ENCODE measurements at places on chromosomes 13 and 19. TPM values are rescaled to one million over a fixed set of nuclear protein-coding genes. Genes with fewer than 3 reads are reported as not detected.

DNA sequence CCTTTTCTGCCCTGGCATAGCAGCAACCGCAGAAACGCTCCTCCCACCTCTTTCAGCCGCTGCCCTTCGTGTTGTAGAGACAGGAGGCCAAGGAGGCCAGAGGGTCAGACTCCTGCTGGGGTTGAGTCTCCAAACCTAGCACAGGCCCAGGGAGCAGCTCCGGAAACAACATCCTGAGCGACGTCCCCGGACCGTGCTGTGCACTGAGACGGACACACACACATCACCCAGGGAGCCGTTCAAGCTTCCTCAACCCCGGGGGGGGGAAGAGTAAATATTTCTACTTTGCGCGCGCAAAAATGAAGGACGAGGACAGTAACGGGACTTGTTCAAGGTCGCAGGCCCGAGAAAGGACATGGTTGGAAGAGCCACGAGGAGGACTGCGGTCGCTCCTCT, 657 bp downstream of the ZNF550 start:
- peaks cover 25% of the 10 kb centered on the region for H3K4me1 ChIP-seq
- peak overlapping the region; percentile 94 for H3K27ac ChIP-seq
- DNase-seq, result peak; percentile 44

DNA sequence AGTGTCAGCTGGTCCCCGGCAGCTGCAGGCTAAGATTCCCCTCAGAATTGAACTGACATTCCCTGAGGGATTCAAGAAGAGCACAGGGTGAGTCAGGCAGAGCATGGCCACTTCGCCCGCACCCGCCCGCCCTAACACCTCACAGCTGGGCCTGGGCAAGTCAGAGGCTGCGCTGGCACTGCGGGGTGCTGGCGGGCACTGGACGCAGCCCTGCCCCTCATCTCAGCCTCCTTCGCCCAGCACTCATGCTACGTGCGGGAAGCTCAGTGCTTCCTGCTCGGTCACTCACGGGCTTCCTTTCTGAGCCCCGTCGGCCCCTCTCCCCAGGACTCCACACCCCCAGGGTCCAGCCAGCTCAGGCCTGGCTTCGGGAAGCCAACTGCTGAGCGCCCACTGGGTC, 56.9 kb downstream of the MLLT1 start:
- no peak overlapping the region for H3K27ac ChIP-seq
- no peaks in the 10 kb centered on the region for H3K27me3 ChIP-seq
- peaks cover 2% of the 10 kb centered on the region for H3K36me3 ChIP-seq
- H3K4me1 ChIP-seq, result no peaks in the 10 kb centered on the region

DNA sequence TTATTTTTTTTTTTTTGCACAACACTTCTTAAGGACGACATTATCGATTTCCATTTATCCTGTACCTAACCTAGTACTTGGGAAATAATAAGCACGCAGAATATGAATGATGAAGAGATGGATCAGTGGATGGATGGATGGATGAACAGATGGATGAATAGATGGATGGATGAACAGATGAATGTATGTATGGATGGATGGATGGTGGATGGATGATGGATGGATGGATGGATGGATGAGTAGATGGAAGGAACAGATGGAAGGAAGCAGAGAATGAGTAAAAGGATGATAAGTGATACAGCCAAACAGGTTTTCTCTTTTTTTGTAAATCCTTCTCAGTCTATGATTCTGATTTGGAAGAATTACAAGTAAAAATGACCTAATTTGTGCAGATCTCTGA, 166.9 kb downstream of the COL4A1 start:
- no peak overlapping the region for H3K27ac ChIP-seq
- no peak overlapping the region for H3K4me3 ChIP-seq
- H3K4me1 ChIP-seq, result peaks cover 12% of the 10 kb centered on the region
- H3K27me3 ChIP-seq, result peaks cover 46% of the 10 kb centered on the region

DNA sequence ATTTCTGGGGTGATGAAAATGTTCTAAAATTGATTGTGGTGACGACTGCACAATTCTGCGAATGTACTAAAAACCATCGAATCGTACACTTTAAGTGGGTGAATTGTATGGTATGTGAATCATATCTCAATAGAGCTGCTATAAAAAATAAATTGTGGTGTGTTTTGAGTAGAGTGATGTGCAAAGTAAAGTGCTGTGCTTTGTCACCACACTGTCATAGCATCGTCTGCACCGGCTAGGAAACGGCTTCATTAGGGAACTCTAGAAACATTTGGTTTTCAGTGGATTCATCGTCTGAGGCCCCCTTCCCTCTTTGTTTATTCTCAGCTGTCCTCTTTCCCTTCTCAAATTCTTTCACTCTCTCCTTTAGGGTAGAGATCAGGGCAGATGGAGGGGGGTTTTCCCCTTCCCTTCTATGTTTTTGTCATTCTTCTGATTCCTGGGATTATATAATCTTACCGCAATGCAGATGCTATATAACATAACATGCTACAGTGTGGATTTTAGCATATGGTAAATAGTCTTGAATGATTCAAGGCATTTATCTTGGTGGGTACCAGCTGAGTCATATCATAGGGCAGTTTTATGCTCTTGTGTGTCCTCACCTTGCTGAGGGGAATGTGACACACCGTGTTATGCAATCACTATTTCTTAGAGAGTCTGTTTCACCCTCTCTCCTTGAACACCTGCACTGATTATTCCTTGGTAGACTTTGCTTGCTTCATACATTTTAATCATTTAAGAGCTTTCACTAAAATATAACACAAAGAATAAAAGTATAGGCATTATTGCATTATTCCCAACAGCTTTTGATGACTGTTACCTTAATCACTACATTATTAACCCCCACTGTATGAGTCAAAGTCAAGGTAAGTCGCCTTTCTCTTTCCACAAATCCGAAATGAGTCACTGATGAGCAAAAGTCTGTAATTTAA, 239.4 kb downstream of the DCLK1 start:
- H3K36me3 ChIP-seq, result no peaks in the 10 kb centered on the region
- no peak for DNase-seq
- no peaks in the 10 kb centered on the region for H3K27me3 ChIP-seq
- H3K4me3 ChIP-seq, result no peak overlapping the region

DNA sequence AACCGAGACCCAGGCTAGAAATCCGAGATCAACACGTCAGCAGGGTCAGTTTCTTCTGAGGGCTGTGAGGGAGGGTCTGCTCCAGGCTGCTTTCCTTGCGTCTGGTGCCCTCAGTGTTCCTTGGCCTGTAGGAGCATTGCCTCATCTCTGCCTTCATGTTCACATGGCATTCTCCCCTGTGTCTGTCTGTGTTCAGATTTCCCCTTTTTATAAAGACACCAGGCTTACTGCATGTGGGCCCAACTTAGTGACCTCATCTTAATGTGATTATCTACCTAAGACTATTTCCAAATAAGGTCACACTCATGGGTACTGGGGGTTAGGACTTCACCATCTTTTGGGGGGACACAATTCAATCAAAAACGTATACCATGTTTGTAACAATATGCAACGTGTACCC, 57.2 kb upstream of the C1QTNF9 start:
- DNase-seq, result no peak
- H3K27me3 ChIP-seq, result no peaks in the 10 kb centered on the region
- H3K4me3 ChIP-seq, result peak overlapping the region; percentile 91

- peak overlapping the region; percentile 91 for H3K27ac ChIP-seq
- H3K27me3 ChIP-seq, result no peaks in the 10 kb centered on the region
- H3K36me3 ChIP-seq, result peaks cover 10% of the 10 kb centered on the region
- peak; percentile 97 for DNase-seq
- H3K4me3 ChIP-seq, result peak overlapping the region; percentile 75
These were observed 3.4 kb downstream of the TPGS1 start for GRCh38 chr19:510606-511100.

- no peak for DNase-seq
- H3K36me3 ChIP-seq, result no peaks in the 10 kb centered on the region
- no peak overlapping the region for H3K27ac ChIP-seq
- no peak overlapping the region for H3K4me3 ChIP-seq
These were observed 960.0 kb upstream of the PCDH20 start for GRCh38 chr13:62375653-62376052.

DNA sequence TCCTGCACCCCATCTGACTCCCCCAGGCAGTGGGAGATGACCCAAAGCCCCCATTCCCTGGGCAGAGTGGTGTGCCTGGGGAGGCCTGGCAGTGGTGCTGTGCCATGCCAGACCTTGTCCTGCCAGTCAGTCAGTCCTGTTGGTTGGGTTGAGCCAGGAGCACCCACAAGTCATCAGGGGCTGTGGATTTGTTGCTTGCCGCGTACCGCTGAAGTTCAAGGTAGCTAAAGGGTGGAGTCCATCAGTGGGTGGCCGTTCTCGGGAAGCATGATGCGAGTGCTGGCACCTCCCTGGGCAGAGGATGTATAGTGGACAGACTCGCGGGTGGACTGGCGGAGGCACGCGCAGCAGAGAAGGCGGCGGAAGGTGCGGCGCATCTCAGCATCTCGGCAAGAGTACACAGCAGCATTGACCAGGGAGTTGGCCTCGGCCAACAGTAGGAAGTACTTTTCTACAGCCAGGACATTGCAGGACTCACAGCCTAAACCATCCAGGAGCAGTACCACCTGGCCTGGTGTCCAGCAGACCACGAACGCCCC, 3.9 kb downstream of the LPAR2 start:
- no peaks in the 10 kb centered on the region for H3K27me3 ChIP-seq
- peak overlapping the region; percentile 38 for H3K27ac ChIP-seq
- DNase-seq, result no peak
- H3K4me1 ChIP-seq, result peaks cover 31% of the 10 kb centered on the region

- H3K4me1 ChIP-seq, result no peaks in the 10 kb centered on the region
- peaks cover 2% of the 10 kb centered on the region for H3K27me3 ChIP-seq
- H3K36me3 ChIP-seq, result no peaks in the 10 kb centered on the region
- H3K4me3 ChIP-seq, result no peak overlapping the region
- no peak overlapping the region for H3K27ac ChIP-seq
- DNase-seq, result no peak
These were observed 118.3 kb downstream of the LHFPL6 start for GRCh38 chr13:39484506-39485313.

DNA sequence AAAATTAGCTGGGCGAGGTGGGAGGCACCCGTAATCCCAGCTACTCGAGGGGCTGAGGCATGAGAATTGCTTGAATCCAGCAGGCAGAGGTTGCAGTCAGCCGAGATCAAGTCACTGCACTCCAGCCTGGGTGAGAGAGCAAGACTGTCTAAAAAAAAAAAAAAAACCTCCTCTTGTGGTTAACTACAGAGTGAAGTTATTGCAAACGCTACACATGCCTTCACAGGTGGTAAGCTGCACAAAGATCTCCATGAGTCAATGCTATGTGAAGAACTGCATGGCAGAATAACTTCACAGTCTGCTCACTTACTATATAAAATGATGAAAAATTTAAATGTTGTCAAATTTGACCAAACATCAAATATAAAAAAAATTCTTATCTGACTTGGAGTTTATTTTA, 436.8 kb downstream of the FGF14 start:
- no peak for DNase-seq
- H3K4me3 ChIP-seq, result no peak overlapping the region
- no peaks in the 10 kb centered on the region for H3K4me1 ChIP-seq
- H3K27ac ChIP-seq, result no peak overlapping the region
- H3K27me3 ChIP-seq, result no peaks in the 10 kb centered on the region
- H3K36me3 ChIP-seq, result no peaks in the 10 kb centered on the region

DNA sequence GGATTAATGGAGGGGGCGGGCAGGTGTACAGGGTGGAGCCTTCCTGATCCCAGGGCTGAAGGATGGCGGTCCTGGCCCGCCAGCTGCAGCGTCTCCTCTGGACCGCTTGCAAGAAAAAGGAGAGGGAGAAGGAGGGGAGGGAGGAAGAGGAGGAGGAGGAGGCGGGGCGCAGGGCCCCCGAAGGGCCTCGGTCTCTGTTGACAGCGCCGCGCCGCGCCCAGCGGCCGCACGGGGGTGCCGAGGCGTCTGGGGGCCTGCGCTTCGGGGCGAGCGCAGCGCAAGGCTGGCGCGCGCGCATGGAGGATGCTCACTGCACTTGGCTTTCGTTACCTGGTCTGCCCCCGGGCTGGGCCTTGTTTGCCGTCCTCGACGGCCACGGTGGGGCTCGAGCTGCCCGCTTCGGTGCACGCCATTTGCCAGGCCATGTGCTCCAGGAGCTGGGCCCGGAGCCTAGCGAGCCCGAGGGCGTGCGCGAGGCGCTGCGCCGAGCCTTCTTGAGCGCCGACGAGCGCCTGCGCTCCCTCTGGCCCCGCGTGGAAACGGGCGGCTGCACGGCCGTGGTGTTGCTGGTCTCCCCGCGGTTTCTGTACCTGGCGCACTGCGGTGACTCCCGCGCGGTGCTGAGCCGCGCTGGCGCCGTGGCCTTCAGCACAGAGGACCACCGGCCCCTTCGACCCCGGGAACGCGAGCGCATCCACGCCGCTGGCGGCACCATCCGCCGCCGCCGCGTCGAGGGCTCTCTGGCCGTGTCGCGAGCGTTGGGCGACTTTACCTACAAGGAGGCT, at the start of gene PPM1N:
Gene PPM1N (plus strand): TSS at position 33 of the 785 bp plus-strand sequence. CDS start 30 bp downstream, at position 63.
- peak; percentile 85 for DNase-seq
- peak within 1 kb of the TSS; percentile 89 for H3K4me3 ChIP-seq
- H3K27ac ChIP-seq, result peak within 1 kb of the TSS; percentile 74
- peaks cover 31% of the 10 kb centered on the region for H3K4me1 ChIP-seq
- H3K36me3 ChIP-seq, result peaks cover 6% of the 10 kb centered on the region

GRCh38 chr13:58935689-58936088, 1228.0 kb downstream of the DIAPH3 start:
- H3K4me3 ChIP-seq, result no peak overlapping the region
- H3K36me3 ChIP-seq, result no peaks in the 10 kb centered on the region
- no peaks in the 10 kb centered on the region for H3K4me1 ChIP-seq
- no peak overlapping the region for H3K27ac ChIP-seq

DNA sequence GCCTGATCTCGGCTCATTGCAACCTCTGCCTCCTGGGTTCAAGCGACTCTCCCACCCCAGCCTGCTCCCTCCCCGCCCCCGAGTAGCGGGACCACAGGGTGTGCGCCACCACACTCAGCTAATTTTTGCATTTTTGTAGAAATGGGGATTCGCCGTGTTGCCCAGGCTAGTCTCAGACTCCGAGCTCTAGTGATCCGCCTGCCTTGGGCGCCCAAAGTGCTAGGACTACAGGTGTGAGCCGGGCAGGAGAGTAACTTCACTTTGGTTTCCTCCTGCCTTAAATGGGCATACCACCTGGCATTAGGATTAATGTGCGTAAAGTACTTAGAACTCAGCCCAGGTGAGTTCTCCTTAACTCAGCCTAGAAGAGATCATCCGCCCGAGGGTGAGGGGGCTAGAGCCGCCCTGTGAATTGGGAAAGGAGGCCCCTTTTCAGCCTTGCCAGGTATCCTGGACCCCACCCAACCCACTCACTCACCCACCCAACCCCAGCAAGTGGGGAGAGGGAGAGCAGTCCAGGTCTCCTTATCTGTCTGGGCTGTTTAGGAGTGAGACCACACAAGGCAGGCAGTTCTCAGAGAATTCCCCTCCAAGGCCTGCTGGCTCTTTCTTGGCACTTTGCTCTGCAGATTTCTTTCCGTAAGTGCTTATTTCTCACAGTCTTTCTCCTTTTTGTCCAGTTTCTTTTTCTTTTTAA, 1.2 kb upstream of the ZFP36 start:
- no peaks in the 10 kb centered on the region for H3K27me3 ChIP-seq
- no peak overlapping the region for H3K27ac ChIP-seq
- peaks cover 42% of the 10 kb centered on the region for H3K4me1 ChIP-seq
- peak overlapping the region; percentile 25 for H3K4me3 ChIP-seq
- DNase-seq, result no peak

GRCh38 chr19:2729943-2730818, 9.0 kb upstream of the DIRAS1 start:
- H3K36me3 ChIP-seq, result peaks cover 6% of the 10 kb centered on the region
- no peak overlapping the region for H3K4me3 ChIP-seq
- no peak overlapping the region for H3K27ac ChIP-seq
- no peak for DNase-seq

Gene RNF113B
- not detected for total RNA-seq

Gene RYR1
- total RNA-seq, result 2.9 TPM

Gene C1QTNF9B
- total RNA-seq, result not detected

Gene SIGLEC5
- not detected for total RNA-seq

Gene TRPM4
- total RNA-seq, result 0.34 TPM

Gene USF2
- 159 TPM for total RNA-seq

Gene ABHD13
- total RNA-seq, result 11.5 TPM

Gene PEX11G
- total RNA-seq, result 1.0 TPM

Gene ZNF726
- total RNA-seq, result 14.4 TPM

Gene GPATCH1
- 14.0 TPM for total RNA-seq

Gene ZNF665
- 11.4 TPM for total RNA-seq

Gene SKA3
- total RNA-seq, result 30.9 TPM

Data from activated naive CD8-positive, alpha-beta T cell treated with anti-CD3 and anti-CD28 coated beads, Interleukin-2, amount 10 ng/mL, durations not matched to agents 7 days and 5 days (primary cell).